ENCODE measurements at places on chromosomes 16 and 17.

DNA sequence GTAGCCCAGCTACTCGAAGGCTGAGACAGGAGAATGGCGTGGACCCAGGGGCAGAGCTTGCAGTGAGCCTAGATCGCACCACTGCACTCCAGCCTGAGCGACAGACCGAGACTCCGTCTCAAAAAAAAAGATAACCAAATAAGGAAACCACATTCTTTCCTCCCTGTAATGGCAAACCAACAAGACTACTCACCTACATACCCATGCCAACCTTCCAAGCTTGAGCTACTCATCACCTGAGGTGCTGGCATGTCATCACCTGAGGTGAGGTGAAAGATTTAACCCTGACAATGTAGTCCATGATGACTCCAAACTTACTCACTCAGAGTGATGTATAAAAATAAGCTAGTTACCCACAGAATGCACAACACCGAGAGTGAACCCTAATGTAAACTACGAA, 85.2 kb downstream of the SMG6 start:
- DNase-seq = no peak

GRCh38 chr17:79810130-79811010, 13.5 kb upstream of the CBX8 start:
- peak; percentile 71 for DNase-seq

- DNase-seq = no peak
Observed at GRCh38 chr17:31202968-31203367, 94.1 kb downstream of the OMG start.

DNA sequence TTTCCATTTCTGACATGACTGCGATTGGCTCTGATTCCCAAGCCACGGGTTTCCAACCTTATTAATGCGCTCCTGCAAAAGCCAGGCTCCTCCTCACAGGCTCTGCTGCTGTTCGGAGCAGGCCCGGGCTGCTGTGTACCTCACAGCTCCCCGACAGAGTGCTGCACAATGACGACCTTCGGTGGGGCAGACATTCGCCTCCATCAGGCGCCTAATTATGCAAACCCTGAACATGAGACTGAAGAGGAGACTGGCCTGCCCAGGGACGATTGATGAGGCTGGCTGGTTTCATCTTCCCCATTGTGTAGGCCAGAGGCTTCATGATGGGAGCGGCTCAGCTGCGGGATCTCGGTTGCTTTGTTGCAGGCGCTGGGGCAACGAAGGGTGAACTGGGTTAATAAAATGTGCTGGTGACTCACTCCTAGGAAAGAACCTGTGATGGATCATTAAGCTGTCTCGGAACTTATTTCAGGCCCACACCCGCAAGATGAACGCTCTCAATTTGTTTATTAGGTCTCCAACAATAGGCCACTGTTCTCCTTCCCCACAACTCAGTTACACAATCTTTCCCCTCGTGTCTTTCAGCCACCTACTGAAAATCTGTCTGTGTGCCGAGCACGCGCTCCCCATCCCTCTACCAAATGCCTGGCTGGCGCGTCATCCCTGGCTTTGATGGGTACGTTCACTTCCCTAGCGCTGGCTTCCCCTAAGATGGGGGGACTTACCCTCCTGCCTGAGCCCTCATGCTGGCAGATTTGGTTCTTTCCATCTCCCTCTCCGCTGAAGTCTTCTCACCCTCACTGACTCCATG, 27.2 kb upstream of the TOB1 start:
- no peak for DNase-seq

DNA sequence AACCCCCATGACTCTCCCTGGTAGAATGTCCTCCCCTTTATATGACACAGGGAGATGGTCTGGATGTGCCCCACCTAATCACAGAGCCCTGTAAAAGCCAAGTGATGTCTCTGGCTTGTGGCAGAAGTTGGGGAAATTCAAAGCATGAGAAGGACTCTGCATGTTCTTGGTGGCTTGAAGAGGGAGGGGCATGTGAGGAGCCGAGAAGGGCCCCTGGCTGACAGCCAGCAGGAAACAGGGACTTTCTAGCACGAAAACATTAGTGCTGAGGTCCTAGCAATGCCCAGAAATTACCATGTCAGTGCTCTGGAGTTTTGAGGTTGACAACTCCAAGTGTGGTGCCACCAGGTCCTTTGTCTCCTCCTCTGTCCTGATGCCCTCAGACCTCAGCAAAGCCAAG, 75.9 kb downstream of the USP22 start:
- no peak for DNase-seq

DNA sequence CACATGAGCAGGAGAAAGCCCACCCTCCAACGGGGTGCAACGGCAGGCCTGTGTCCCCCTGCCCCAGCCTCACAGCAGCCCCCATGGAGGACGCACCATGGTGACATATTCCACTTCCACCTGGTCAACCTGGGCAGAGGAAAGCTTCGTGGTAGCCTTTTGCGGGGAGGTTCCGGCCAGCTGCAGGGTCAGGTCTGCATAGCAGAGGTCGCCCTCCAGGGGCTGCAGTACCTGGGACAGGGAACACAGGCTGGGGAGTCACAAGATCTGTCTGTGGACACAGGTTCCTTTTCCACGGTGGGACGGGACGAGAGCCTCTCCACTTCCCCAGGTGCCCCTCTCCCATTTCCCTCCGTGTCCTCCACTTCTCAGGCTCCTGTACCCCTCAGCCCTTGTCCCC, 17.1 kb downstream of the CD300LF start:
- DNase-seq = no peak

DNA sequence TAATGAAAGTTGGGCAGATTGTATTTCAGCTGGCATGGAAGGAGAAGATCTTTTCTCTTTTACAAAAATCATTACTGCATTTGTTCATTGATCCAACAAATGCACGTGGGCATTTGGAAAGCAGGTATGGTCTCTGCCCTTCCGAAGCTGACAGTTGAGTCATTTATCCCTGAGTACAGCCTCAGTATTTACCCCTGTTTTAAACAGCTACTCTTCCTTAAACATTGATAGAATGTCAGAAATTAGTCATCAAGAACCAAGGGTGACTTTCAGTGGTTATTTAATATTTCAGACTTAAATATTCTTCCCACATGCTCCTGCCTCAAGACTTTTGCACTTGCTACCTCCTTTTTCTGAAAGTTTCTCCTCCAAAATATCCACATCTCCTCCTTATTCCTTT, 226.7 kb upstream of the HSBP1 start:
- DNase-seq = no peak

- no peak for DNase-seq
Observed at GRCh38 chr17:47969930-47970724, 786 bp upstream of the CDK5RAP3 start.

DNA sequence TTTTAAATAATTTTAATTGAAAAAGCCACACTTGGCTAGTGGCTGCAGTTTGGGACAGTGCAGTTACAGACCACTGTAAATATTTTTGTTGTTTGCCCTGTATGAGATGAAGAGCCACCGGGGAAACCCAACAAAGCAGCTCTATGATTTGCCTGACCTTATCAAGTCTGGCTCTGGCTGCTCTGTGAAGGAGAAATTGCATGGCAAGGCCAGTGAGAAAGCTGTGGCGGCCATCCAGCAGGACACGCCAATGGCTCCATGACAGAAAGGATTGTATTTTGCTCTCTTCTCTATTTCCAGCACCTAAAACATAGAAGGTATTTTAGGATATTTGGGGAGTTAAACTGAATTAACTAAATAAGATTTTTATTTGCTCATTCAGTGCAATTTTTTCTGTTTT, 330.0 kb upstream of the DYNLRB2 start:
- peak; percentile 50 for DNase-seq

GRCh38 chr17:44492706-44493272, 10.4 kb downstream of the GPATCH8 start:
- no peak for DNase-seq

DNA sequence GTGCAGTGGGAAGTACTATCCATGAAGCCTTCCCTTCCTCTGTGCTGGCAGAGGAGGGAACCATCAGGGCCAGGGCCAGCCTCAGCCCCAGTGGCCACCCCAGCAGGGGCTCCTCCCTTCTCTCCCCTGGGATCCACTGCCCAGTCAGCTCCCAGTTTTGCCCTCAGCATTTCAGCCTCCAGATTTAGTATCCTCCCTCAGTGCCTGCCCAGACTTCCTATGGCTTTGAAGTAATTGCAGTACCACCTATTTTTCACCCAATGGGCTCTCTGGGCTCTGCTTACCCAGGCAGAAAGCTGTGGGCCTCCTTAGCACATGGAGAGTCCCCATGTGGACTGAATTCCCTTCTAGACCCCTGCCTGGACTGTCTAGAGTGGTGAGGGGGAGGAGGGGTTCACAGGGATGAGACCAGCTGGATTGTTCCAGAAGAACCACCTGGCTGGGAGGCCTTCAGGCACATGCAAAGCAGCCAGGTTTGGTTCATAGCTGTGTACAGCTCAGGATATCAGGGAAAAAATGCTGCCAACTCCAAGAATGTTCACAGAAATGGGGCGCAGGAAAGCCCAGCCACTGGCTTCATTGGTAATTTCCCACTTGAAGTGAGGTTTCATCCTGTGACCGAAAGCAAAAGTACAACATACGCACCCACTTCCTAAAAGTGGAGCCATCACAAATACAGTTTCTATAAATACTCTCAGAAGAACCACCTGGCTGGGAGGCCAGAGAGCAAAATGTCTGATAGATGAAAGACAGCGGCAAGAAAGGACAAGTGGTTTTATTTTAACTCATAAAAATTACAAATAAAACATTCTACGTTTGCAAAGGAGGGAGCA, 15.2 kb upstream of the HERPUD1 start:
- no peak for DNase-seq

DNA sequence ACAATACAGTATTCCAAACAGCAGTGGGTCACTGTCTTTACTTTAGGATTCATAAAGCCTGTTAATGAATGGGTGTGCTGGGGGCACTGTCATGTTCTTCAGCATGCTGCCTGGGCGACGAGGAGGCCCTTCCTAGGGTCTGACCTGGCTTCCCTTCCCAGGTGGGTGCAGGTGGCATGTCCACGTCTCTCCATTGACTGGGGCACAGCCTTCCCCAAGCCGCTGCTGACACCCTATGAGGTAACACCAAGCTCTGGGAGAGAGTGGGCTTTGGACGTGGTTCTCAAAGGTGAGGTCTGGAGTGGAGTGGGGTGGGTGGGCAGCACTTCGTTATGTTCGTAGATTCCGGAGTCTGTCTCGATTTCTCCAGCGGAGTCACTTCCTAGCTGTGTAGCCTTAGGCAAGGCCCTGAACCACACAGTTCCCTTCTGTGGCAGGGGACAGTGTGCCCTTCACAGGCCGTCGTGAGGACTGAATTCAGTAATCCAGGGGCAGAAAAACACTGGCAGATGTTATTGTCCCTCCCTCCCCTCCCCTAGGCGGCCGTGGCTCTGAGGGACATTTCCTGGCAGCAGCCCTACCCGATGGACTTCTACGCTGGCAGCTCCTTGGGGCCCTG, 771 bp upstream of the OVCA2 start:
- no peak for DNase-seq

DNA sequence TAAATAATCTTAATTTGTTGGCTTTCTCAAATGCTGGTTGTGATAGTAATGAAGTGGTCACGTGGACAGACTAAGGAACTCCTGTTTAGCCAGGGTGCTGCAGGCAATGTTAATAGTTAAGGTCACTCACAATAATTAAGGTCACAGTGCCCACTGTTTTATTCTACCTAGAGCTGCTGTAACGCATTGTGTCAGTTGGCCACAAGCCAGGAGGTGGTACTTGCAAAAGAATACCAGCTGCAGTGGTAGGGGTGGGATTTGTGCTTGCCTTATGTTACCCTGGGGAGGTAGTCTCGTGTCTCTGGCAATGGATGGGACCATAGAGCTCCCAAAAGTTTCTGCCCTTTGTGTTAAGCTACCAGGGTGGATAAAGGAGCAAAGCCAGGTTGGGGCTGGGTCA, 969.1 kb upstream of the CDH8 start:
- DNase-seq = no peak

DNA sequence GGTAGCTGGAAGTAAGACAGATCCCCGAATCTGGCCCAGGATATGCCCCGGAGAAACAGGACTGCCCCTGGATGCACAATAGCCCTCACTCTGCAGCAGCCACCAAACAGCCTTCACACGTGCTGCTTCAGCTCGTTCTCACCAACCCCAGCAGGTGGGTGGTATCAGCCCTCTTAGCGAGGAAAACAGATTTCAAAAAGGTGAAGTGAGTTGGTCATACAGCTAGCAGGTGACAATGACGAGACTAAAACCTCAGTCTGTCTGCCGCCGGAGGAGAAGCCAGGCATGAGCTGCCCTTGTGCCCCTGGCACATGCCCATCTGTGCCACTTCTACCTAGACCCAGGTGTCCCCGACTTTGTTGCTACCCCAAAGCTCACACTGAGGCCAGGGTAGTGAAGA, 92.4 kb downstream of the YPEL2 start:
- DNase-seq = no peak

GRCh38 chr16:50234771-50235556, 31.4 kb upstream of the ADCY7 start:
- no peak for DNase-seq

DNA sequence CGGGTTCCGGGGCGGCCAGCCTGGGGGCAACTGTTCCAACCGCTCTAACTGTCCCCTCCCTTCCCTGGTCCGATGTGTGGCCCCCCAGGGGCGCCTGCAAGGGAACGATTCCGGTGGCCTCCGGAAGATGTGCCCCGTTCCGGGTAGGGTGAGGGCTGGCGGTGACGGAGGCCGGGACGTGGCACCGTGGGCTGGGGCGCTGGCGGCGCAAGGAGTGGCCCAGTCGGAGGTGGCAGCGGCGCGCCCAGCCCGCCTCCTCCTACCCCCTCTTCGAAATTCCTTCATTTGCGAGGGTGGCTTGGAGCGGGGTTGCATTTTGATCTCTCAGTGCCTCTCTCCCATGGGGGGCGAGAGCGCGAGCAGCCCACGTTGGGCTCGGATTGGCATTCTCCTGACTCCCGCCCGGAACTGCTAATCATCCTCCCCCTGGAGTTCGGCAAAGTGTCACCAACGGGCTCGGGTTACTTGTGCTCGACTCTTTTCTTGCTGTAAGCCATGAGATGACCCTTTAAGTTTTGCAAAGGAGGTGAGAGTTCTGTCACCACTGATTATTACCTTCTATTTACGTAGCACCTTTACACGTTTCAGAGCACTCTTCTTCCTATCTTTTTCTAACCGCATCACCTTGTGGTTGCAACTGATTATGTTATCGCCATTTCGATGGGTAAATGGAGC, 622 bp downstream of the NDEL1 start:
- DNase-seq = peak; percentile 62

DNA sequence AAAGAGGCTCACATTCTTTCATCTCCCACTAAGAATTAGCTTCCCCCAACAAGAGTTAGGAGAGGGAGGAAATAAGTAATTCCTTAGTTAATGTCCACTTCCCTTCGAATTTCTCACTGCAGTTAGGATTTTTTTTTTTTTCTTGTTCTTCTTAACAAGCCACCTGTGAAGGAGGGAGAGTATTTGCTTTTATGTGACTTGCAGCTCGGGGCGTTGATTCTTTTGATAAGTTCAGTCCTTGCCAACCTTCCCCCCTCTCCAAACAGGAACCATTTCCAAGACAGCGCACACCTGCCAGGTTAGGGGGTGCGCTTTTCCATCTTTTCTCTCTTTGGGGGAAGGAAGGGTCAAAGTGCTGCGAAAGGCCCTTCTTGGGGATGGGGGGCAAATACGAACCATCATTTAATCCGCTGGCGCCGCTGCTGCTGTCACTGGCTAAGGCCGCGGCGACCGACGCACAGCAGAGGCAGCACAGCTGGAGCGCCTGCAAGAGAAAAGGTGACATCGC, 758 bp downstream of the ADAMTS18 start:
- no peak for DNase-seq

GRCh38 chr16:566475-567372, at the start of gene NHLRC4:
TSS of gene NHLRC4 (plus strand) at chr16:567005. CDS start at chr16:568048, 1,043 bp downstream.
- peak; percentile 83 for DNase-seq

GRCh38 chr16:1245452-1246020, 5.0 kb downstream of the TPSAB1 start:
- no peak for DNase-seq

Measured in left ventricle myocardium inferior (tissue), 1 donor.